ENCODE measurements at places on chromosomes 5 and 9.

GRCh38 chr5:172668594-172669071 lies 27.6 kb downstream of the NEURL1B start:
- no peak overlapping the region for H3K27ac ChIP-seq
- no peak overlapping the region for H3K4me3 ChIP-seq
- no peaks in the 10 kb centered on the region for H3K4me1 ChIP-seq
- no peaks in the 10 kb centered on the region for H3K27me3 ChIP-seq

DNA sequence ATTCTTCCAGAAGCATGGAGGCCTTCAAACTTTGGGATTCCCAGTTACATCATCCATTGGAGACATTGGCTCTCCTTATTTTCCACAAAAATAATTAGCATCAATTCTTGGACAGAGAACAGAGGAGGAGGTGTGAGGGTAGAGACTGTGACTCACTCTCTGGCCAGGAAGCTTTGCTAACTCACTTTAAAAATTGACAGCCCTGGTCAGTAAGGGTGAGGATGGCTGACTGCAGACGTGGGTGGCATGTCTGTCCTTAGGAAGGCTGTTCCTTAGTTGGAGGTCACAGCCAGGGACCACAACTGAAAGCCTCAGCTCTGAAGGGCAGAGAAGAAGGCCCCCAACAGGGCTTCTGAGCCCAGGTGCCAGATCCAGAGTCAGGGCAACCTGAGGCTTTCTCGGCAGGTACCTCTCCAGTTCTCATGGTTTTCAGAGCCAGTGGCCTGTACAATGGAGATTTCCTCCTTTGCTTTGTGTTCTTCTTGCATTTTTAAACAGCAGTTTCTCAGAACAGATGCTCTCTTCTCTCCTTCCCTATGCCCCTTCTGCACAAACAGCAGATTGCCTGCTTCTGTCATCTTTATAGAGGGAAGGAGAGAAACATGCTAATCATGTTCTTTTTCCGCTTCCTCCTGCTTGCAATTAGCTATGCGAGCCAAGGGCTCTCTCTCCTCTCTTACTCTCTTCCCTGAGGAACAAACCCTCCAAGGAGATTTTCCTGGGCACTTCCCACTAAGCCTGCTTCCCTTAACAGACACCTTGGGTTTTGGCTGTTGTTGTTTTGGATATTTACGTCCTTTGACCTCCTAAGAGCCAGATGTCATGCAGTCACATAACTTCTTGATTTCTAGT lies 92.5 kb upstream of the ZNF366 start:
- H3K27me3 ChIP-seq: no peaks in the 10 kb centered on the region
- H3K27ac ChIP-seq: no peak overlapping the region
- H3K4me1 ChIP-seq: peaks cover 48% of the 10 kb centered on the region
- no peak for DNase-seq

- no peak overlapping the region for H3K27ac ChIP-seq
- no peak overlapping the region for H3K4me3 ChIP-seq
- no peaks in the 10 kb centered on the region for H3K27me3 ChIP-seq
- H3K4me1 ChIP-seq: no peaks in the 10 kb centered on the region
Measured at GRCh38 chr9:29514336-29514735, 1941.1 kb upstream of the C9orf72 start.

DNA sequence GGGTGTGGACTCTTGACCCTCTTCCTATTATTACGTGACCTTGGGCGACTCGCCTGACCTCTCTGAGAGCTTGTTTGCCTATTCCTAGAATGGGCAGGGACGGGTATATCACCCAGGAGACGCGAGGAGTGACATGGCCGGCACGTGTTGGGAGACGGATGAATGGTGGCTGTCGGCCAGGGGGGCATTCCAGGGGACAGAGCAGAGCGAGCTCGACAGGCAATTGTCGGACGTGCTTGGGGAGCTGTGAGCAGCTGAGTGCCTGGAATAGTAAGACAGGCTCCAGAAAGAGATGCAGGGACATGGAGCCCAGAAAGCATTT lies 29.3 kb upstream of the UNC5A start:
- H3K27ac ChIP-seq: no peak overlapping the region
- H3K27me3 ChIP-seq: no peaks in the 10 kb centered on the region
- H3K4me3 ChIP-seq: no peak overlapping the region

DNA sequence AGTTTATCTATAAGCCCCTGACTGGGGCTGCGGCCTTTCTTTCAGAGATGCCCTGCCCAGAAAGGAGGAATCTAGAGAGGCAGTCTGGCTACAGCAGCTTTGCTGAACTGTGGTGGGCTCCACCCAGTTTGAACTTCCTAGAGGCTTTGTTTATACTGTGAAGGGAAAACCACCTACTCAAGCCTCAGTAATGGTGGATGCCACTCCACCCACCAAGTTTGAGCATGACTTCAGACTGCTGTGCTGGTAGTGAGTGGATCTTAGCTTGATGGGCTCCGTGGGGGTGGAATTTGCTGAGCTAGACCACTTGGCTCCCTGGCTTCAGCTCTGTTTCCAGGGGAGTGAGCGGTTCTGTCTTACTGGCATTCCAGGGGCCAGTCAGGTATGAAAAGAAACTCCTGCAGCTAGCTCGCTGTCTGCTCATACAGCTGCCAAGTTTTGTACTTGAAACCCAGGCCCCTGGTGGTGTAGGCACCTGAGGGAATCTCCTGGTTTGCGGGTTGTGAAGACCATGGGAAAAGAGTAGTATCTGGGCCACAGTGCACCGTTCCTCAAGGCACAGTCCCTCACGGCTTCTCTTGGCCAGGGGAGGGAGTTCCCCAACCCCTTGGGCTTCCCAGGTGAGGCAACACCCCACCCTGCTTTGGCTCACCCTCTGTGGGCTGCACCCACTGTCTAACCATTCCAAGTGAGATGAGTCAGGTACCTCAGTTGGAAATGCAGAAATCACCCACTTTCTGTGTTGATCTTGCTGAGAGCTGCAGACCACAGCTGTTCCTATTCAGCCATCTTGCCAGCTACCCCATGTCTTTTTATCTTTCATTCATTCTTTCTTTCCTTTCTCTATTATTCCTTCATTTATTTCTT lies 211.8 kb upstream of the C9orf72 start:
- no peaks in the 10 kb centered on the region for H3K4me1 ChIP-seq
- H3K36me3 ChIP-seq: no peaks in the 10 kb centered on the region
- H3K4me3 ChIP-seq: no peak overlapping the region
- no peaks in the 10 kb centered on the region for H3K27me3 ChIP-seq

DNA sequence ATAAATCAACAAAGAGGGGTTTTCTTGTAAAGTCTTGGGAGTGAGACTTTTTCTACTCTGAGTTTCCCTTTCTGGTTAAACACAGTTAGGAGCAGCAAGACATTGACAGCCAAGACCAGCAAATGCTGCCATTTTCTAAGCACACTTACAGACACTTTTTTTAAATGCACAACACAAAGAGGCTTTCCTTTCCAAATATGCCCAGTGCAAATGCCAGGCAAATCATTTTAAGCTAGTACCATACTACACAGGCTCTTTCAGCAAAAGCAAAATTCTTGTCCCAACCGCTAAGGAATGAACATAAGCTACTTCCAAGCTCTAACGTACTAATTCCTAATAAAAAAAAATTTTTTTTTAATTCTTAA lies 68.2 kb downstream of the DENND1A start:
- no peaks in the 10 kb centered on the region for H3K36me3 ChIP-seq
- H3K27me3 ChIP-seq: no peaks in the 10 kb centered on the region
- H3K27ac ChIP-seq: no peak overlapping the region
- no peak overlapping the region for H3K4me3 ChIP-seq
- DNase-seq: no peak
- H3K4me1 ChIP-seq: peaks cover 22% of the 10 kb centered on the region

DNA sequence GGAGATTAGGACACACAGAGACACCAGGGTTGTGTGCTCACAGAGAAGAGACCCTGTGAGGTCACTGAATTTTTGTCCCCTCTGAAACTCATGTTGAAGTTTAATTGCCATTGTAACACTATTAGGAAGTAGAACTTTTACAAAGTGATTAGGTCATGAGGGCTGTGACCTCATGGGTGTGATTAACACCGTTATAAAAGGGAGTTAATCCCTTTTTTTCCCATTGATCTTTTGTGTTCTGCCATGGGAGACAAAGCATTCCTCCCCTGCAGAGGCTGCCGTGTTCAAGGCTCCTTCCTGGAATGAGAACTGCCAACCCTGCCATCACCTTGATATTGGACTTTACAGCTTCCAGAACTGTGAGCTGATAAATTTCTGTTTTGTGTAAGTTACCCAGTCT lies 221.0 kb downstream of the ADCY2 start:
- H3K36me3 ChIP-seq: no peaks in the 10 kb centered on the region
- no peaks in the 10 kb centered on the region for H3K27me3 ChIP-seq
- no peak overlapping the region for H3K4me3 ChIP-seq
- peaks cover 3% of the 10 kb centered on the region for H3K4me1 ChIP-seq
- DNase-seq: no peak
- no peak overlapping the region for H3K27ac ChIP-seq

DNA sequence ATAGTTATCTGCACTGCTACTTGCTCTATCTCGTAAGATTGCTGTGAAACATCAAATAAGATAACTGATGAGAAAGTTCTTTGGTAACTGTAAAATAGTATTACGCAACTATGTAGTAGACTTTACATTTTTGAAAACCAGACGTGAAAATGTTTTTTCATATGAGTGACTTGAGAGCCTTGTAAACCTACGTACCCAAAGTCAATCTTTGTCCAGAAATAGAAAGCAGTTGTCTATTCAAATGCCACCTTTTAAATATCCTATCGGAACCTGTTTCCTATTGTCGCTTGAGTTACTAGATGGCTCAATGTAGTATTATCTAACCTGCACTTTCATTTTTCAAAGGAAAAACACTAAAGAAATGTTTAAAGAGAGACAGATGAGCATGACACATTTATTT lies 1.6 kb downstream of the FNIP1 start:
- H3K4me1 ChIP-seq: peaks cover 49% of the 10 kb centered on the region
- no peaks in the 10 kb centered on the region for H3K36me3 ChIP-seq
- no peak for DNase-seq
- H3K4me3 ChIP-seq: peak overlapping the region; percentile 99
- peak overlapping the region; percentile 100 for H3K27ac ChIP-seq

DNA sequence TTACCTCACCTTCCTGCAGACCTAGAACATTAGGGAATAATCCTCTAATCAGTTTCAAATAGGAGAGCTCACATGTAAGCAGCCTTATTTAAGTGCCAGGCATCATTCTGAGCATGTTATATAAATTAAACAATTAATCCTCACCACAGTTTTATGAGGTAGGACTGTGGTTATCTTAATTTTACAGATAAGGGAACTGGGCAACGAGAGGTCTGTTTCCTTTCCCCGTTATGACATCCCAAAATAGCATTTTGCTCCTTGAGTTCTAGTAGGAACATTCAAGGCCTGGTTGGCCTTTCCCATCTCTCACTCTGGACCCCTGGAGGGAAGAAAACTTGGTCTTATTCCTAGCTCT lies 19.1 kb upstream of the IFNB1 start:
- peak overlapping the region; percentile 31 for H3K27ac ChIP-seq
- no peaks in the 10 kb centered on the region for H3K36me3 ChIP-seq
- DNase-seq: no peak
- peaks cover 9% of the 10 kb centered on the region for H3K4me1 ChIP-seq
- peak overlapping the region; percentile 56 for H3K4me3 ChIP-seq

- DNase-seq: no peak
- H3K27ac ChIP-seq: no peak overlapping the region
- no peak overlapping the region for H3K4me3 ChIP-seq
- H3K36me3 ChIP-seq: no peaks in the 10 kb centered on the region
- H3K27me3 ChIP-seq: no peaks in the 10 kb centered on the region
- H3K4me1 ChIP-seq: no peaks in the 10 kb centered on the region
Measured at GRCh38 chr5:93340881-93341280, 240.1 kb downstream of the NR2F1-AS1 start.
